Activated T-cell treated with anti-CD3 and anti-CD28 coated beads for 24 hours (primary cell): ENCODE measurements at places on chromosomes 5 and 9.
A peak's percentile ranks its signal among the peaks of the same experiment; 100 is the strongest.

DNA sequence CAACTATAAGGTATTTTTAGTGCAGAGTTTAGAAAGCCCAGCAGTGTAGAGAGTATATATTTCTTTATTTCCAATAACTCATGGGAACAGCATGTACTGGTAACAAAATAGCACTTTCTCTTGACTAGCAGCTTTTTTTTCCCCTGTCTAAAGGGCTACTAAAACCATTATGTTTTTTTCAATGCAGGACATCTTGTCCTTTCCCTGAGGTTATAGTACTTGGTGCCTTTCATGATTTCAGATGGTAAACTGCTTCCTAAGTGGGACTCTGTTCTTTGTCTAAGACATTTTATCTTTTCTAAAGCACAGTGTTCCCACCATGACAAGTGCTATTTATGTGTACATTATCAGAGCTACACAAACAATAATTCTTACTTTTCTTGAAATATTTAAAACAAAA, 122.3 kb downstream of the SLC24A2 start:
- no peak for DNase-seq

GRCh38 chr9:21825637-21826036, 23.2 kb downstream of the MTAP start:
- DNase-seq, result no peak

- no peak for DNase-seq
Observed at GRCh38 chr9:112041536-112042243, 133.4 kb downstream of the SUSD1 start.

GRCh38 chr5:103207653-103208052, 50.9 kb upstream of the MACIR start:
- DNase-seq, result no peak

- DNase-seq, result no peak
Observed at GRCh38 chr5:155689406-155689805, 637.6 kb upstream of the SGCD start.

DNA sequence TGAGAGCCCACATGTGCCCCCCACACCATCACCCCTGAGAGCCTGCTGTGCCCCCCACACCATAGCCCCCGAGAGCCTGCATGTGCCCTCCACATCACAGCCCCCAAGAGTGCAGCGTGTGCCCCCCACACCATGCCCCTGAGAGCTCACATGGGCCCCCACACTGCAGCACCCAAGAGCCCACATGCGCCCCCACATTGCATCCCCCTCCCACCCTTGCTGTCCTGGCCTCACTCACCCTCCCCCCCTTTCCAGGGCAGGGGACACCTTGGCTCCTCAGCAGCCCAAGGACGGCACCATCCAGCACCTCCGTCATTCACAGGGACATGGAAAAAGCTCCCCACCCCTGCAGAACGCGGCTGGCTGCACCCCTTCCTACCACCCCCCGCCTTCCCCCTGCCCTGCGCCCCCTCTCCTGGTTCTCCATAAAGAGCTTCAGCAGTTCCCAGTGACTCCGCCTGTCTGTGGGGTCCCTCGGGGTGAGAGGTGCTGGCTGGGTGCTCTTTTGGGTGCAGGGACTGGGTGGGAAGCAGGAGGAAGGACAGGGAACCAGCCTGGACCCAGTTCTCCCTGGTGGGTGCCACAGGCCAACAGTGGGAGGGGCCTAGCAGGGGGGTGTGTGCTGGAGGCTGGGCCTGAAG, 5.0 kb downstream of the LCN1 start:
- DNase-seq, result no peak

GRCh38 chr5:73296772-73297171, 123.8 kb downstream of the TMEM174 start:
- no peak for DNase-seq

DNA sequence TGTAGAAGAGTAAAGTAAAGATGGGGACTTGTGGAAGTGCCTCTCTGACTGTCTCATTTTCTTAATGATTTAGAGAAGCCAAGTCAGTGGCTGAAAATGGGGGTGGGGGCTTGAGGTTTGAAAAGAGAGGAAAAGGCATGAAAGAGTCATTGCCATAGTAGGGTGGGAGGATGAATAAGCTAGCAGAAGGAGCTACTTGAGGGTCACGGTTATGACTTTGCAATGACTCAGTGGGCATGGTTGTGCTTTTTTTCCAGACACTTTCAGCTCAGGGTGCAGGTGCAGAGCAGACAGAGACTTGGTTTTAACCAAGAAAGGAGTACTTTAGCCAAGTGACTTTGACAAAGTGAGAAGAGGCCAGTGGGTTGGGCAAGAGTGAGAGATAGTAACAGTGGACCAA, 117.8 kb downstream of the PTTG1 start:
- peak; percentile 59 for DNase-seq

- DNase-seq, result no peak
Observed at GRCh38 chr5:22615964-22616363, 237.2 kb downstream of the CDH12 start.

DNA sequence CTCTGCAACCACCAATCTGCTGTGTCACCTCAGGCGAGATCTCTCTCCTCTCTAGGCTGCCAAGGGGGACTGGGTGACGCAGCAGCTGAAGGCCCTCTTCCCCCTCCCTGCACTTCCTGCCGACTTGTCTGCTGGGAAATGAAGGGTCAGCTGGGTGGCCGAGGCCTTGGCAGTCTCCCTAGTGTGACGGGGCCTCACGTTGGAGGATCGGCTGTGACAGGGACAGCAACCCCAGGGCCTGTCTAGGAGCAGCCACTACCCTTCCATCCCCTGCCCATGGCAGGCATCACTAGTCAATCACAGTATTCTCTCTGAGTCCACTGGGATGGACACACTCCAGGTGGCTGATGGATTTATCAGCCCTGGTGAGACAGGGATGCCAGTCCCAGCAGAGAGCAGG, 107.3 kb upstream of the SARDH start:
- DNase-seq, result no peak

GRCh38 chr9:95772320-95773052, 103.0 kb upstream of the ERCC6L2 start:
- no peak for DNase-seq

DNA sequence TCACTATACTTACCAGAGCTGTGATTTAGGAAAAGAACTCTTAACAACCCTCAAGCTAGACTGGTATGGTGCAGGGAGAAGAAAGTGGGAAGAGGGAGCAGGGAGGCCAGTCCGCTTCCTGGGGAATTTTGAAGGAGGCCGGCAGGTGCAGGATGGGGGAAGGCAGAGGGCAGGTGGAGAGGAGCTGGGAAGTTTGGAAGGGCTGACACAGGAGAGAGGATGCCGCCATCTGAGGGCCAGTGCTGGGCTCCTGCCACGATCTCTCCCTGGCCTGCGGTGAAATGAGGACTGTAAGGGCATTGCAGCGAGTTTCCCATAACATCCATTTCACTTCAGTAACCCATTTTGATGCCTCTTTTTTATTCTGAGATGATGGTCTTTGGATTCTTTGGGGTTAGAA, 8.9 kb downstream of the DAB2IP start:
- no peak for DNase-seq

GRCh38 chr5:166649676-166650075, 1641.8 kb upstream of the WWC1 start:
- no peak for DNase-seq

DNA sequence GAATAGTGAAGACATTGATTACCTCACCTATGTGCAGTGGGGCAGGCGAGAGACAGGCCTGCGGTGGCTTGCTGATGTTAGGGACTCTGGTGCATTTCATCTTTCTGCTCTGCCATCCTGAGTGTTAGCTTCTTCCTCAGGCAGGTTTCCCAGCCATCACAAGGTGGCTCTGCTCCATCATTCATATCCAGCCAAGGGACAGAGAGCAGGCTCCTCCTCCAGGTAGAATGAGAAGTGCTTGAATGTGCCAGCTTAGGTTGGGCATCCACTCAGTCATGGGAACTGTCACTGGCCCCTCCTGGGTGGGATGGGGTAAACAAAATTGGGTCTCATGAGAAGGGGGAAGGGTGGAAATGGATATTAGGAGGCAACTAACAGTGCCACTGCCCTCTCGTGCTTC, 24.8 kb downstream of the GPR107 start:
- DNase-seq, result no peak

DNA sequence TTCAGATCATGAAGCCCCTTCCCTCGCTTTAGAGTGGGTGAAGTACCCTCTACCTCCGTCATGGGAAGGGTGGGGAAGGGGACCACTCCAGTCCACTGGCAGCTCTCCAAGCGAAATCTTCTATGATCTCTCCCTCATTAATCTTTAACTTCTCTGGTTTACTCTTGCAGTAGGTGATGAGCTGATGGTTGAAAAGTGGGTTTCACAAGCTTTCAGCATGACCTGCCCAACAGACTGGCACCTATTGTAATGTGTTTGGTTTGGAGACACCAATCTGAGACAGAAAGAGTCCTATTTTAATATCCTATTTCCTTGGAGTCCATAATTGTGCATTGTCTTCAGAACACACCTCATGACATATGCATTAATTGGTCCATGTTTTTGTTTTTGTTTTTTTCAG, 70.8 kb upstream of the TGFBR1 start:
- DNase-seq, result no peak

DNA sequence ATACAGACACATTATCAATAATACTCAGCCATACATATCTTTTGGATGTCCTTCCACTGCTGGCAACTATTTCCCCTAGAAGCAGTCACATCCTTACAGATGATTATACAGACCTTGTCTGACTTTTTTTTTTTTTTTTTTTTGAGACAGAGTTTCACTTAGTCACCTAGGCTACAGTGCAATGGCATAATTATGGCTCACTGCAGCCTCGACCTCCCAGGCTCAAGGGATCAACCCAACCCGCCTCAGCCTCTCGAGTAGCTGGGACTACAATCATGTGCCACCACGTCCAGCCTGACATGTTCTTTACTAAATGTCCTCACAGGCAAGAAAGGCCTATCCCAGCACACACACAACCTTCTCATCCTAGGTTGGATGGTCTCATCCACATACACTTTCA, 24.0 kb downstream of the NR6A1 start:
- DNase-seq, result no peak

GRCh38 chr9:133075925-133076630, 14.3 kb downstream of the CEL start:
- DNase-seq, result no peak

DNA sequence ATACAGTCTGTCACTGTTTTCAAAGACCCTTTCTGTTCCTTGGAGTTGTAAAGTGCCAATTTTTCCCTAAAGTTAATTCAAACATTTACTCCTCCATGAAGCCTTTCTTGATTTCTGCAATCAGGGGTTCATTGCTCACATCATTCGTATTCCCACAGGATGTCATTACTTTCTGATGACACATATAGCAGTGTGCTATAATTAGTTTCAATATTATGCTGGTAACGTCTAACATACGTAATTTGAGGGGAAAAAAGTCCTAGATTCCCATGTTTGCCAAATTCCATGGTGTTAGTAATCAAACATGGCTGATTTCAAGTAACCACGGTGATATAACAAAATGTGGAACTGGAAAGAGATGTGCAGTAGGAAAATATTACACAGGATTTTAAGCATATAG, 468.2 kb upstream of the MEF2C start:
- no peak for DNase-seq

GRCh38 chr5:103589357-103589756, 26.8 kb upstream of the NUDT12 start:
- DNase-seq, result no peak

GRCh38 chr9:109912726-109913460, 132.9 kb downstream of the PALM2AKAP2 start:
- no peak for DNase-seq

DNA sequence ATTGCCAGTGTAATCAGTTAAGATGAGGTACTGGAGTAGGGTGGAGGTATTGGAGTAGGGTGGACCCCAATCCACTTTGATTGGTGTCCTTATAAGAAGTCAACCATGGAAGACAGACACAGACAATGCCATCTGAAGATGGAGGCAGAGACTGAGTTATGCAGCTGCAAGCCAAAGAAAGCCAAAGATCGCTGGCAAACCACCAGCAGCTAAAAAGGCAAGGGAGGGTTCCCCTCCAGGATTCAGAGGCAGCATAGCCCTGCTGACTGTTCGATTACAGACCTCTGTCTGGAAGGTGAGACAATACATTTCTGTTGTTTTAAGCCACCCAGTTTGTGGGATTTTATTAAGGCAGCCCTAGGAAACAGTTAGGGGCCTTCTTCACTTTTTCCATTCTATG, 30.5 kb upstream of the CKMT2 start:
- no peak for DNase-seq

GRCh38 chr5:35736280-35736679, 118.6 kb downstream of the SPEF2 start:
- DNase-seq, result peak; percentile 40

DNA sequence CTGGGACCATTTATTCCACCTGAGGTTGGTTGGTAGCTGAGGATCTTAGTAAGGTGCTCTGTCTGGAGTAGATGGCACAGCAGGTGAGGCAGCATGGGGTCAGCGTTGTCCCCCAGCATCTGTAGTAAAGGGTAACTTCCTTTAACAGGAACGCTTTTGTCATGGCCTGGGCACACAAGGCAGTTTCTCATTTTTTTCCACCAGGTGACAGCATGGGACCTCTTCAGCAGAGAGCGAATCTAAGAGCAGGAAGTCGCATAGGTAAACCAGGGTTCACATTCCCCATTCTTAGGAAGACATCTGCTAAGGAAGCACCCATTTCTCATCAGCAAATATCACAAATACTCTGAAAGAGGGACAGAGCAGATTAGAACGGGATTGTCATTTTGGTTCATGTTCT, 56.5 kb downstream of the GPR107 start:
- DNase-seq, result no peak

DNA sequence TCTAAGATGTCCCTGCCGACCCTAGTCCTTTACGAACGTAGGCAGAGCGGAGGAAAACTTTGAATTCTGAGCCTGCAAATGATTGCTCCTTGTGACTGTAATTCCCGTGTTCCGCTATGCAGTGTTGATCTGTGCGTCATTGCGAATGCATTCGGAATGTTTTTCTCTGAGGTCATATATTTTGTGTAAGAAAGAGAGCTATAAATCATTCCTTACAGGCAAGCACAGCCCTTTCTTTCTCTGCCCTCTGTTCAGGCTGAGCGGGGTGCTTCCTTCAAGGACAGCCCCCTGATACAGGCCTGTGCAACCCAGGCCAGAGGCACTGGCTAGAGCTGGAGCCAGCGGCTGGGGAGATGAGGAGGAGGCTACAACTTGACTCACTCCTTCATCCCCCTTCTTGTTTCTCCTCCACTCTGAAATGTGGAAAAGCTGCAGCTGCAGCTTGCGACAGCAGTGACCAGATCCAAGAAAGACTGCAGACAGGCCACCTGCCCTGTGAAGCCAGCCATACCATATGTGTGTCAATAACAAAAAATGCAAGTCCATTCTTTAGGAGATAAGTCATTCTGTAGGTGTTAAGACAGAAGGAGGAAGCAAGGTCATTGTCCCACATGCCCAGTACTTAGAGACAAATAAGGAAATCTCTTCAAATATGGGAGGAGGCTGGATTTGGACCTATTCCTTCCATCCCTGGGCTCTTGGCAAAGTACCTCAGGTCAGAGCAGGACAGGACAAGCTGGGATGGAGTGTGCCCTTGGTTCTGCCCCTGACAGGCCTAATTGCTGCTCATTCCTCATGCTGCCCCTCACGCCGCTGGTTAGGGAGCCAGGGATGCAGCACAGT, 345.7 kb upstream of the WWC1 start:
- DNase-seq, result no peak

GRCh38 chr9:103068753-103069152, 73.6 kb downstream of the CYLC2 start:
- no peak for DNase-seq
